Cardiac septum (tissue), 1 donor: ENCODE measurements at places on chromosomes 5 and 9.

GRCh38 chr9:107928701-107929371 is 439.3 kb upstream of the KLF4 start:
- DNase-seq, result no peak

GRCh38 chr5:176810081-176810597 is at the start of gene UNC5A:
UNC5A (plus strand) TSS chr5:176810559; CDS start chr5:176810751, 192 bp downstream.
- no peak for DNase-seq

GRCh38 chr9:88716596-88717290 is 181.8 kb downstream of the NXNL2 start:
- DNase-seq, result no peak

DNA sequence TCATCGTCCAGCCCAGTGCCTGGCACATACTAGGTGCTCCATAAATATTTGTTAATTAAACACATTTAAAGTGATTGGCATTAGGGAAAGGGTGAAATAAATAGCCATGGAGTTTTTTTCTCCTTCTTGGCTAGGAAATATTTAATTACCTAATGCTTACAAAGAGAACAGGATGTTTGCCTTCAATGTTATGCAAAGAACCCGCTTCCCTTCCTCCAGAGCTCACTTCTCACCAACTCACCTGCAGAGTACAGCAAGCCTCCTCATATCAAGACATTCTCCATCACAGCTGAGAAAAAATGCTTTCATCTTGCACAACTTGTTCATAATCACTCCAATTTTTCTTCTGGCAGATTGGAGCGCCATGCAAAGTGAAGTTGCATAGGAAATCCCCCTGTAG is 161.7 kb upstream of the STK32A start:
- DNase-seq, result no peak

GRCh38 chr5:139651043-139651834 is 3.1 kb downstream of the CXXC5 start:
- DNase-seq, result peak; percentile 88

- no peak for DNase-seq
Measured at GRCh38 chr5:117488976-117489500, 914.4 kb upstream of the SEMA6A start.

DNA sequence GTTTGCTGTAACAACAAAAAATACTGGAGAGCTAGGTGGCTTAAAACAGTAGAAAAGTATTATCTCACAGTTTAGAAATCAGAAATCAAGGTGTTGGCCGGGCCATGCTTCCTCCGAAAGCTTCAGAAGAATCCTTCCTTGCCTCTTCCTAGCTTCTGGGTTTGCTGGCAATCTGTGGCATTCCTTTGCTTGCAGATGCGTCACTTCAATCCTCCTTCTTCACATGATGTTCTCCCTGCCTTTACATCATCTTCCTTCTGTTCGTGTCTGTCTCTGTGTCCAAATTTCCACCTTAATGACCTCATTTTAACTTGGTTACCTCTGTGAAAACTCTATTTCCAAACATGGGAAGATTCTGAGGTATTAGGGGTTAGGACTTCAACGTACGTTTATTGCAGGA is 90.4 kb upstream of the CHD1 start:
- no peak for DNase-seq

GRCh38 chr9:123927625-123928532 is 2.0 kb downstream of the DENND1A start:
- no peak for DNase-seq
